ENCODE measurements at places on chromosomes 6 and 20.

- no peaks in the 10 kb centered on the region for H3K27me3 ChIP-seq
- H3K27ac ChIP-seq = no peak overlapping the region
Observed at GRCh38 chr6:65819152-65819551, 112.1 kb upstream of the EYS start.

GRCh38 chr20:48928832-48929725 lies 7.6 kb downstream of the ARFGEF2 start:
- H3K27me3 ChIP-seq = no peaks in the 10 kb centered on the region
- no peaks in the 10 kb centered on the region for H3K4me1 ChIP-seq
- no peak for DNase-seq
- H3K4me3 ChIP-seq = no peak overlapping the region
- H3K36me3 ChIP-seq = no peaks in the 10 kb centered on the region
- no peak overlapping the region for H3K27ac ChIP-seq

DNA sequence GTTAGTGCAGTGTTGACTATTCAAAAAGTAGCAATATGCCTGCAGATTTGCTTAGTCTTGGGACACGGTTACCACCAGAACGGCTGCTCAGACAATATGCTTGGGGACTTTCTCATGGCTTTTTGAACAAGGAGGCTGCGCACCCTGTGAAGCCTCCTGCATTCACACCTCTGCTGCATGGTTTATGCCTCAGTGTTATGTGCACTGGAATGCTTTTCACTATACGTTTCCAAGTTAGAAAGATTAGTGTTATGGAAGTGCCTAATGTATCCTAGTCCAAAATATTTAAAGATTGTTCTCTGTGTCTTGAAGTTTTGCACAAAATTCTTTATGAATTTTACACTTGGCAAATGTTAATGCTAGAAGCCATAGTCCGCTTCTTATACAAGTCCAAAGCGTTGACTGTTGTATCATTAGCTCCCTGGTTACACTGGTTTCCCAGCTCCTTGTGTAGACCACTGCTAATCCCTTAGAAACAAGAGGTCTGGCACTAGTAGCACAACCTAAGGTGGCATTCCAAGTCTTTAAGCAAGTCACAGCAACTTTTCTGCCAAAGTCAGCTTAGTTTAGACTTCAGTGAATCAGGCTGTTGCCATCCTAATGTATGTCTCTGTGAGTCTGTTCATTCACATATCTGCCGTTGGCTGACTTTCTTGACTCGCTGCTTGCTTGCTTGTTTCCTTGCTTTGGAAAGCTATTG lies 26.3 kb upstream of the SLC22A1 start:
- peaks cover 83% of the 10 kb centered on the region for H3K36me3 ChIP-seq
- H3K27me3 ChIP-seq = no peaks in the 10 kb centered on the region
- no peak overlapping the region for H3K4me3 ChIP-seq

DNA sequence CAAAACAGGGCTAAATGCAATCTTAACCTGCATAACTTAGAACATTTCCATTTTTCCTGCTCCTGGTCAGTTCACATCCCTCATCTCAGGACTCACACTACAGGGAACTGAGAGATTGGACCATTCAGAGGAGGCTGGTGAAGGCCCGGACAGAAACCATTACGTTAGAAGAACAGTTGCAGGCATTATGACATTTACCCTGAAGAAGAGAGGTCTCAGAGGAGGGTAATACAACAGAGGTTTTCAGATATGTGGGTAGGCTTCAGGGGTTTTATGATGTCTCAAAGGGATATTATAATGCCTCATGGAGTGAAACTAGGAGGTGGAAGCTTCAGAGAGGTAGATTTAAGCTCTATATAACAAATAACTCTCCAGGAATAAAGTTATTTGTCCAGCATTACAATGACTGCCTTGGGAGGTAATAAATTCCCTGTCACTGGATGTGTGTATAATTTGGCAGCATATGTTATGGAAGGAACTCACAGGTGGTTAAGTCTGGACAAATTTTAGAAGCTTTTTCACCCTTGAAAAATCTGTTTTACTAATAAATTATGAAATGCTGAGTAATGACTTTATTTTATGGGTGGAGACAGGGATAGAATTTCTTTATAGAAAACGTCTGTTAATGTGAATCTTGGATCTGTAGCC lies 36.7 kb upstream of the RIPOR2 start:
- no peak for DNase-seq
- no peak overlapping the region for H3K27ac ChIP-seq
- no peak overlapping the region for H3K4me3 ChIP-seq
- no peaks in the 10 kb centered on the region for H3K27me3 ChIP-seq
- H3K4me1 ChIP-seq = no peaks in the 10 kb centered on the region

DNA sequence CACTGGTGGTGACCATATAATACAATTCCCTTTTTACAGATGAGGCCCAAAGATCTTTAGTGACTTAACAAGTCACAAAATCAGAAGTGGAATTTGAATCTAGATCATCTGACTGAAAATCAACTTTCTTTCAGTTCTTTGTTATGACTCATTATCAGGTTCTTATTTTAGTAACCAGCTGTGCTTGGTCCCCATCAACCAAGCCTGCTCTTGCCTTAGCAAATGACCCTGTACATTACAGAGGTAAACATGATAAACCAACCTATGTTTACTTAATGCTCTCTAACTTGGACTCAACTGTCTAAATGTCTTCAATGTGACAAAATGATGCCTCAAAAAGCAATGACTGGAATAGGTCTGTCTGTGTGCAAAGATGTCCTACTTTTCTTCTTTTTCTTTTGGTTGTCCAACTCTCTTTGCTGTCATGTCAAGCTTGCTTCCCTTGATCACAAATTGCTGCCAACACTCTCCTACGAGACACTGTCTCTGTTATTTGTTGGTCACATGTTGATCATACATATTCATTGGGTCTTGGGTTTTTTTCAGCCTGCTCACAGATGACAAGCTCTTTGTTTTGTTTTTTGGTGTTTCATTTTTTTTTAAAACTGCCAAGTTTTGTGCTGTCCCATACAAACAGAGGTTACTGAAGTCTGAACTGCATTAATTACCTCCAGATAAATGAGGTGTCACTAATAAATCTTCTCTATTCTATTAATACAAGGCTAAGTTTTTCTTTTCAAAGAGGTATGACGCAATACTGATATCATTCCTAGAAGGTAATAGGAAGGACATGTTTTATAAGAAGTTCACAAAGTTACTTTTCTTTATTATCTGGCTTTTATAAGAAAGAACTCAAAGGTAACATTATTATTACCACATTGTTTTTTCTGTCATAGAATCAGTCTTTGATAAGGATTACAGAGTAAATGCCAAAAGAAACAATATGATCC lies 62.2 kb upstream of the PLN start:
- no peak for DNase-seq
- no peak overlapping the region for H3K27ac ChIP-seq
- H3K36me3 ChIP-seq = no peaks in the 10 kb centered on the region
- H3K4me1 ChIP-seq = no peaks in the 10 kb centered on the region
- H3K4me3 ChIP-seq = no peak overlapping the region

DNA sequence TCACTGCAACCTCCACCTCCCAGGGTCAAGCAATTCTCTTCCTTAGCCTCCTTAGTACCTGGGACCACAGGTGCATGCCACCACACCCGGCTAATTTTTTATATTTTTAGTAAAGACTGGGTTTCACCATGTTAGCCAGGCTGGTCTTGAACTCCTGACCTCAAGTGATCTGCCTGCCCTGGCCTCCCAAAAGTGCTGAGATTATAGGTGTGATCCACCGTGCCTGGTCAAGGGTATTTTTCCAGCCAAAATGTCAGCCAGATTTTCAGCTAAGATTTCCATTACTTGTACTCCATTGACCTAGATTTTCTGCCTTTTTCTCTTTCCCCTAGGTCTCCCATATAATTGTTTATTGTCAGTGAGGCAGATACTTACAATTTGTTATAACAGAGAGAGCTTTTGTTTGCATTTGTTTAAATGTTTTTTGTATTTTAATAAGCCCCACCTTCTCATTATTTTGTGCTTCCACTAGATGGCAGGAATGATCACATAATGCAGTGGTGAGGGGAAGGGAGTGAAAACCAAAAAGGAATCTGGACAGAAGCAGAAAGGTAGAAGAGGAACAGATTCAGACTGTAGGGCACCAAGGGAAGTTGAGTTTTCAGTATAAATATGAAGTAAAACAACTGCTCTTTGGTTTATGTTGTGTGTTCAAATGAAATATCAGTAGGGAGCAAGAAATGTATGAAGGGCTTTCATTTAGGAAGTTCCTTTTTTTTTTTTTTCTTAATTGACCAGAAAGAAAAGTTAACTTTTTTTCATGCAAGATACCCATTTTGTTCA lies 29.7 kb downstream of the RPF2 start:
- no peaks in the 10 kb centered on the region for H3K4me1 ChIP-seq
- no peak overlapping the region for H3K4me3 ChIP-seq
- H3K27me3 ChIP-seq = no peaks in the 10 kb centered on the region
- H3K36me3 ChIP-seq = no peaks in the 10 kb centered on the region
- no peak overlapping the region for H3K27ac ChIP-seq
- no peak for DNase-seq

GRCh38 chr20:10729785-10730184 lies 56.0 kb upstream of the JAG1 start:
- H3K4me1 ChIP-seq = no peaks in the 10 kb centered on the region
- H3K36me3 ChIP-seq = no peaks in the 10 kb centered on the region
- H3K27me3 ChIP-seq = no peaks in the 10 kb centered on the region
- H3K27ac ChIP-seq = no peak overlapping the region

DNA sequence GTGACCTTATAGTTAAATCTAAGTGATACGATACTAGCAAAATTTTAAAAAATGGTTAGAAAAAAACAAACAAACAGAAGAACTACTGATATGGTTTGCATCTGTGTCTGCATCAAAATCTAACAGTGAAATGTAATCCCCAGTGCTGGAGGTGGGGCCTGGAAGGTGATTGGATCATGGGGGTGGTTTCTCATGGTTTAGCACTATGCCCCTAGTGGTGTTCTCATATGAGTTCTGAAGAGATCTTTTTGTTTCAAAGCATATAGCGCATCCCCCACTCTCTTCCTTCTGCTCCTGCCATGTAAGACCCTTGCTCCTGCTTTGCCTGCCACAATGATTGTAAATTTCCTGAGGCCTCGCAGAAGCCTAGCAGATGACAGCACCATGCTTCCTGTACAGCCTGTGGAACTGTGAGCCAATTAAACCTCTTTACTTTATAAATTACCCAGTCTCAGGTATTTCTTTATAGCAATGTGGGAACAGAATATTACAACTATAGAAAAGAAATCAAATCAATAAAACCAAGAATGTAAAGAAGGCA lies 5.4 kb downstream of the FBXL4 start:
- no peaks in the 10 kb centered on the region for H3K27me3 ChIP-seq
- H3K4me1 ChIP-seq = peaks cover 22% of the 10 kb centered on the region
- H3K36me3 ChIP-seq = no peaks in the 10 kb centered on the region
- no peak for DNase-seq

DNA sequence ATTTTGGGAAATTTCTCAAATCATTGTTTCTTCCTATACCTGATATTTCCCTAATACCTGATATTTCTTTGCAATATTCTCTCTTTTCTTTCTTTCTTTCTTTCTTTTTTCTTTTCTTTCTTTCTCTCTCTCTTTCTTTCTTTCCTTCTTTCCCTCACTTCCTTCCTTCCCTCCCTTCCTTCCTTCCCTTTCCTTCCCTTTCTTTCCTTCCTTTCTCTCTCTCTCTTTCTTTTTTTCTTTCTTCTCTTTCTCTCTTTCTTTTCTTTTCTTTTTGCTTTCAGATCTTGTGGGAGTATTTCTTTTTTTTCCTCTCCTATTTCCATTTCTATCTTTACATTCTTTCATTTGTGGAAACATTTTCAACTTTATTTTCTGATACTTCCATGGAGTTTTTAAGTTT lies 76.1 kb upstream of the ANKEF1 start:
- no peak for DNase-seq
- no peak overlapping the region for H3K4me3 ChIP-seq

DNA sequence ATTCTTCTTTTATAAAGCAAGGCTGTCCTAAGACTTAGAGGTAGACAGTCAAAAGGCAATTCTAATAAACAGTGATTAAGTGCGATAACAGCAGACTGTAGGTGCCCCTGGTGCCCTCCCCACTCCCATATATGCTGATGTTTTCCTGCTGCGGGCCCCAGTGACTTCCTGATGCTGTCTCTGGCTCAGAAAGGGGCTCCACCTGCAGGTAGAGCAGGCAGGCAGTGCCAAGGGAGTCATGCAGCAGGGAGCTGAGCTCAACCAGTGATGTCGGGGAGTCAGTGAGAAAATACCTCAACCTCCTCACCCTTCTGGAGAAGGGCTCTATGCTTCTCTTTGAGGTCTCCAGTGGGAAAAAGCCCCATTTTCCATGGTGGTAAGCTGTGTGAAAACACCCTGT lies 126.7 kb upstream of the SSTR4 start:
- H3K4me3 ChIP-seq = no peak overlapping the region
- no peak for DNase-seq
- no peaks in the 10 kb centered on the region for H3K4me1 ChIP-seq
- H3K27me3 ChIP-seq = no peaks in the 10 kb centered on the region
- no peaks in the 10 kb centered on the region for H3K36me3 ChIP-seq
- no peak overlapping the region for H3K27ac ChIP-seq

GRCh38 chr6:139030228-139030963 lies 1.9 kb downstream of the ABRACL start:
- H3K4me3 ChIP-seq = peak overlapping the region; percentile 49
- H3K4me1 ChIP-seq = no peaks in the 10 kb centered on the region
- H3K27ac ChIP-seq = peak overlapping the region; percentile 89
- H3K36me3 ChIP-seq = peaks cover 7% of the 10 kb centered on the region
- H3K27me3 ChIP-seq = no peaks in the 10 kb centered on the region

- H3K36me3 ChIP-seq = no peaks in the 10 kb centered on the region
- H3K27me3 ChIP-seq = no peaks in the 10 kb centered on the region
- no peak overlapping the region for H3K4me3 ChIP-seq
- H3K4me1 ChIP-seq = no peaks in the 10 kb centered on the region
- no peak overlapping the region for H3K27ac ChIP-seq
Observed at GRCh38 chr6:44036196-44036595, 91.1 kb downstream of the MRPL14 start.

GRCh38 chr6:43493833-43494232 lies 16.3 kb downstream of the LRRC73 start:
- H3K27ac ChIP-seq = no peak overlapping the region
- H3K4me3 ChIP-seq = no peak overlapping the region
- DNase-seq = no peak
- H3K36me3 ChIP-seq = peaks cover 13% of the 10 kb centered on the region
- no peaks in the 10 kb centered on the region for H3K27me3 ChIP-seq

DNA sequence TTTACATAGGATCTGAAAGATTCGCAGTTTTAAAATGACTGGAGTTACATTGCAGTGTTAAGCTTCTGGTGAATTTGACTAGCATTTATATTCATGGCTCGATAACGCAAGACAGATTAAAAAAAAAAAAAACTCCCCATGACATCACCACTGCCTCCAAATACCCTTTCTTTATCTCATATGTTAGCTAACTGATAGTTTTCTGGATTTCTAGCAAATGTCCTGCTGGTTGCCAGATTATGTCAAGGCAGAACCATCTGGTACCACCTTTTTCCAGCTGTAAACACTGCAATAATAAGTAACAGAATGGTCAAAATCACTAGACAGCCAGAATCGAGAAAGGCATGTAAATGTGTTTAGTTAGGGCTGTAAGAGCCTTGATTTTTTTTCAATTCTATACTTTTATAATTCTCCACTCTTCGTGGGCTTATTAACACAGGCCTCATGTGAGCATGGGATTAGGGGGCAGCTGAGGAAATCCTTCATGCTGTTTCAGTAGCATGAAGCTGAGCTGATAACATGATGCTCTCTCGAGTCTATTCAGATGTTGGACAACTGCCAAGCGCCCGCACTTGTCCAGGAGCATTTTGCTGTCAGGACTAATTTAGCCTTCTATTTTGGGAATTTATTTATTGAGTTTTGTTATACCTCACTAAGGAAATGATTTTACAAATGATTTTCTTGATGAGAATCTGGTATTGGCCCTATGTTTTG lies 166.0 kb upstream of the SCGN start:
- no peak overlapping the region for H3K27ac ChIP-seq
- no peak overlapping the region for H3K4me3 ChIP-seq
- H3K4me1 ChIP-seq = no peaks in the 10 kb centered on the region
- DNase-seq = no peak
- H3K27me3 ChIP-seq = no peaks in the 10 kb centered on the region
- peaks cover 26% of the 10 kb centered on the region for H3K36me3 ChIP-seq

Data from Peyer's patch (tissue), 4 donors.